Vagina (tissue), 2 donors: ENCODE measurements at places on chromosomes 1 and 21.
A peak's percentile ranks its signal among the peaks of the same experiment; 100 is the strongest.

- no peak for DNase-seq
Observed at GRCh38 chr1:192445839-192446489, 129.2 kb downstream of the RGS21 start.

GRCh38 chr1:21941370-21941769 lies 4.3 kb upstream of the HSPG2 start:
- no peak for DNase-seq

- DNase-seq: no peak
Observed at GRCh38 chr1:54996359-54996868, 2.3 kb upstream of the BSND start.

GRCh38 chr1:219806020-219806419 lies 122.3 kb downstream of the SLC30A10 start:
- DNase-seq: no peak

- DNase-seq: no peak
Observed at GRCh38 chr1:177948336-177948972, 21.4 kb downstream of the SEC16B start.

GRCh38 chr1:248782416-248783141 lies 27.0 kb upstream of the LYPD8 start:
- no peak for DNase-seq

DNA sequence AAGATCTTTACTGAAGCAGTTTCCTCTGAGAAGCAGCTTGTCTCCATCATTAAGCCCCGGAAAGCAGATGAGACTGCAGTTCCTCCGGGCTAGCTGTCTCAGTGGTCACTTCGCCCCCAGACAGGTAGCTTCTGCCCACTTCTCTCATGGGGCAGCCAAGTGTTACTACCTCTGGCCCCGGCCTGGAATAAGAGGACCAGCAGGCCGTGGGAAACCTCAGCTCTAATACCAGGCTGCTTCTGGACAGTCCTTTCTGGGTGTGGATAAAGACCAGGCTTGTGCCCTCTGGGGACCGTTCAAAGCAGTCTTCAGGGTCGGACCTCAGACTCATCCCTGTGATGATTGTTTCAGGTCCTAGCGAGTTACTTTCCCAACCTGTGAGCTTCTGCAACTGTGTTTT lies 54.8 kb downstream of the RUNX3 start:
- peak; percentile 58 for DNase-seq

DNA sequence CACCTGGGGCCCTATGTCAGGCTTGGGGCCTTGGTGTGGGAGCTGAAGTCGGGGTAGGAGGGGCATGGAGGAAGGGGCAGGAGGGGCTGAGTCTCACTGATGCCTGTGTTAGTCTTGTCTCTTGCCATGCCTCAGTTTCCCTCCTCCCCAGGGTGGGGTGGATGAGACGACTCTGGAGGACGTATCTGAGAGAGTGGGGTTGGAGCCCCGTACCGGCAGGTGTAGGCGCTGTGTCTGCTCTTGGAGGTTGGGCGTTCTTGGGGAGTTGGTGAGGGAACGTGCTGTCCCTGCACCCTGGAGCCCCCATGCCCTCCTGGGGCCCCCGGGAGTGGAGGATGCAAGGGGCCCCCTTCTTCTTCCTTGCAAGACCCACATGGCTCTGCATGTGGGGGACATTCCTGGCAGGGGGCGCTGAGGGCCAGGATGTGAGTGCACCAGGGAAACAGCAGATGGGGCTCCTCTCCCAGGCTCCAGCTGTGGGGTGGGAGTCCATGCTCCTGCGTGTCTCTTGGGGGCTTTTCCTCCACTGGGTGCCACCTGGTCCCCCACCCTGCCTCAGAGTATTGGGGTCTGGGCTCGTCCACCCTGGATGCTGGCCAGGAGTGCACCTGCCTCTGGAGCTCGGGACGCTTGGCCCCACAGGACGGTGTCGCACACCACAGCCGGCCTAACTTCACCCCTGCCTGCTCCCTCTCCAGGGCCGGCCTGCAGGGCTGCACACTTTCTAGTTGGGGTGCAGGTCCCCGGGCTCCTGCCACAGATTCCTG lies 1.4 kb upstream of the TNFRSF14 start:
- DNase-seq: no peak

DNA sequence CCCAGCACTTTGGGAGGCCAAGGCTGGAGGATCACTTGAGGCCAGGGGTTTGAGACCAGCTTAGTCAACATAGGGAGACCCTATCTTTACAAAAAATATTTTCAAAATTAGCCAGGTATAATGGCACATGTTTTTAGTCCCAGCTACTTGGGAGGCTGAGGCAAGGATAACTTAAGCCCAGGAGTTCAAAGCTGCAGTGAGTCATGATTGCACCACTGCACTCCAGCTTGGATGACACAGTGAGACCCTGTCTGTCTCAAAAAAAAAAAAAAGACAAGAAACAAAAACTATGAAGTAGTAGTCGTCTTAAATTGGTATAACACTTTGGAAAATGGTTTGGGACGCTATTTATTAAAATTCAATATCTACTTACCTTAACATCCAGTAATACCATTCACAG lies 7.7 kb downstream of the AIM2 start:
- no peak for DNase-seq

DNA sequence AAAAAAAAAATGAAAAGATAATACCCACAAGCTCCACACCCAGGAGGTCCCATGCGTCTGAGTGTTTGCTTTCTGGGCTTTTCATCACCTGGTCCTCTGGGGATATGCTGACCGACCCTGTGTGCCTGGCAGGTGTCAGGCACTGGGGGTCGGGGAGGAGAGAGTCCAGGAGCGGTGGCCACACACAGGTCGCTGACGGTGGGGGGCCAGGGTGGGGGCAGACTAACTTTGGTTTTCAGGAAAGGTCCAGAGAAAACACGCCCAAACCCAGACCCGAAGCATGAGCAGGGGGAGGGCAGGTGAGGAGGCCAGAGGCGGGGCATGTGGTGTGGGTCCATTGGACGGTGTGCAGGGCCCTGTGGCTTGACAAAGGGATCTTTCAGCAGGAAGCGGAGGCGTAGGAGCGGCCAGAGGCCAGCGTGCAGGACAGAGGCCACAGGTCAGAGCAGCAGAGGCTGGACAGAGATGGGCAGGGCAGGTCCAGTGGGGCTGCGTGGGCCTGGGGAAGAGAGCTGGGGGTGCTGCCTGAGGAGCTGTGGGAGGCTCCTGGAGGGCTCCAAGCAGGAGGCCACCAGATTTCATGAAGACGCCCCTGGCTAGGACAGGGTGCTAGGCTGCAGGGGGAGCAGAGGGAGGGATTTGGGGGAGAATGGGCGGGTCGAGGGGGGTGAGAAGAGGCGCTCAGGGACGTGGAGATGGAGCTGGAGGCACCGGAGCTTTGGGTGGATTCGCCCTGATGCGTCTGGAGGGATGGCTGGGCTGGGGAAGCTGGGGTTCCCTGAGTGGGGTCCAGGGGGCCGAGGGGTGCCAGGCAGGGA lies 15.8 kb downstream of the RNF223 start:
- DNase-seq: no peak

DNA sequence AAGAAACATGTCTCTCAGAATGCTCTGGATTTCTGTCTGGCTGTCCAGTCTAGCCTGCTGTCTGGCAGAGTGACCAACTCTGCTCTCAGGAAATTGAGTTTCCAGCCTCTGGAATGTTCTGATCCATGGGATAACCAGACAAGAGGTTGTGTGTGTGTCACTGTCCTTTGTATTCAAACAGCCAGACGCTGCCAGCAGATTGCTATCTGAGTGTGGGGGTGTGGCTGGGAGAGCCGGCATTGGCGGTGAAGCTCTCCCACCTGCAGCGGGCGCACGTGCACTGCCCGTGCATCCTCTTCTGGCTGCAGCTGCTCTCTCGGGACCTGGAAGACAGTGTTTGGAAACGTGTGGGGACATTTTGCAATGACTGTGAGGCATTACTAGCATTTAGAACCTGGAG lies 26.1 kb downstream of the PKP1 start:
- DNase-seq: no peak

- DNase-seq: no peak
Observed at GRCh38 chr21:32101277-32101676, 177.6 kb downstream of the MIS18A start.

DNA sequence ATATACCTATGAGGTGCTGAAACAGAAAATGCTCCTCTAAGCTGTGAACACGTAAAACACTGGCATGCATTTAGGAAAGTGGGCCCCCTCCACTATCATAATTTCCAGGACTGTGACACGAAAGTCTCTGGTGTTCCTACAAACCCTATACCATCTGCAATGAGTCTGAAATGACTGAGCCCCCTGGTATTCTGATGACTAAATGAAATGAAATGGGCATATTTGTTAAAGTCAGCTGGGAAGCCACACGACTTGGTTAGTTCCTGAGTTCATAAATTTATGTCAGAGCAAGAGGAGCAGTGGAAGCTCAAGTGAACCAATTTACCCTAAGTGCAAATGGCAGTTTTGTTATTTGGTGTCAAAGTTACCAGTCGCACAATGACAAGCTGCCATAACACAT lies 182.3 kb downstream of the KCTD3 start:
- DNase-seq: no peak

GRCh38 chr21:34567604-34568155 lies 47.2 kb downstream of the RCAN1 start:
- no peak for DNase-seq

GRCh38 chr1:147800804-147801203 lies 40.4 kb upstream of the GJA5 start:
- DNase-seq: no peak

GRCh38 chr1:43067977-43068751 lies 103.9 kb downstream of the EBNA1BP2 start:
- no peak for DNase-seq

DNA sequence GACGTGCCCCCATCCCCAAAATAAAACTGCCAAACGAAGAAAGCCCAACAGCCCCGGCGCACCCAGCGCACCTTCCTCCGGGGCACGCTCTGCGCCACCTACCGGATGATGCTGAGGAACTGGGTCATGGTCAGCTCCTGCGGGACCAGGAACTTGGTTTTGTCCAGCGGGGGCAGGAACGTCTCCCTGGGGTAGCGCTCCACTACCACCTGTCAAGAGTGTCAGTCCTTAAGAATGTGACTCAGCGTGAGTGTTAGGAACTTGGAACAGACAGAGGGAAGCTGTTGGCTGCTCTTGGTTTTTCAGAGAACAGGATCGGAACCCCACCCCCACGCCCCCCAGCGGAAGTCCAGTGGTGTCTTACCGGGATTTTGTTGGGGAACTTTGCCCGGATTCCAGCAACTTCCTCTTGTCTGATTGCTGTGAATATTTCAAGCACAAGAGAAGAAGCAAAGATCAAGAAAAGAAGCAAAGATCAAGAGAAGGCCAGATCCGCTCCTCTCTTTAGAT lies 431 bp downstream of the MAP1LC3C start:
- DNase-seq: no peak
